NCI-H1694 (cell line): ENCODE measurements at places on chromosomes 7 and 10.

- no peak for DNase-seq
Observed at GRCh38 chr10:7000061-7000460, 410.8 kb downstream of the SFMBT2 start.

- DNase-seq, result no peak
Observed at GRCh38 chr7:70457482-70457881, 674.5 kb upstream of the GALNT17 start.

- no peak for DNase-seq
Observed at GRCh38 chr10:127737563-127738511, 852 bp downstream of the FOXI2 start.

- no peak for DNase-seq
Observed at GRCh38 chr10:33507662-33508425, 173.4 kb upstream of the NRP1 start.

- DNase-seq, result no peak
Observed at GRCh38 chr7:97017192-97018125, 7.2 kb downstream of the DLX5 start.

DNA sequence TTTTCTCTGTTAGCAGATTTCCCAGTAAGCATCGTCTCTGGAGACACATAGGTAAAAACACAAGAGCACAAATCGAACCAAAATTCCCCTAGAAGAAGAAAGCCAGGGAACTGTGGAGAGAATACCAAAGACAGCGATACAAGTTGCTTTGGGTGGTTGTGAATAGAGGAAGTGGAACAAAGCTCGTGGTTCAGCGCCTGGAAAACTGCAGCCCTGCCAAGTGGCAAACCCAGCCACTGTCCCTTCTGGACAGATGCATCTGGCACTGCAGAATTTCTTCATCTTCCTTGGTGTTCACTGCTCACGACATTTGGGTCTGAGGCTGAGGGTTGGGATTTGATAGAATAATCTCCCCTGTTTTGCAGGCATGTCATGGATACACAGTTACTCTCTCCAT lies 733.8 kb downstream of the PARD3 start:
- no peak for DNase-seq

- DNase-seq, result no peak
Observed at GRCh38 chr10:49325916-49326783, 27.2 kb downstream of the C10orf71 start.

DNA sequence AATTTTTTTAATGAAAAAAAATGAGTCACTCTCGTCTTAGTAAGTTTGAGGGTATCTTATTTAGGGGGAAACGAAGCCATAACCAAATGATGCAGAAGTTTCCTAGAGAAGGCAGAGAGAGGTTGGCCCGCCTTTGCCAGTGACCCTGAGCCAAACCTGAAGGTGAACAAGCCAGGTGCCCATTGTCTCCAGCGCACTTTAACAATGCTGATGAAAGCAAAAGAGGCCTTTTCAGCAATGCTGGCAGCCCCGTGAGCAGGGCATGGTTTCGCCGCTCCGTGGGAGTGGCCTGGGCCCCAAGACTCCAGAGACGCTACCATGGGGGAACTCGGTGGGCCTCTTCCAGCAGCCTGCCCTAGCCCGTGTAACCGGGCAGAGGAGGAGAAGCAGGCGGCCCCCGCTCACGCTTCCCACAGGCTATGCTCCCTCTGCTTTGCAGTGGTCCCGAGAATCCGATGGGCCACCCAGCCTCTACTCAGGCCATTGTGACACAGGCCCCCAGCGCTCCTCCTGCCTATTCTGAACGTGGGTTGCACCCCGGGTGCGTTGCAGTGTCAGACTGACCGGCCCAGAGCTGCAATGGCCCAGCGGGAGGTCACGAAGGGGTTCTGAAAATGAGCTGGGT lies 14.0 kb upstream of the UNCX start:
- DNase-seq, result no peak

GRCh38 chr10:46558122-46558391 lies 1.6 kb upstream of the GPRIN2 start:
- DNase-seq, result no peak

DNA sequence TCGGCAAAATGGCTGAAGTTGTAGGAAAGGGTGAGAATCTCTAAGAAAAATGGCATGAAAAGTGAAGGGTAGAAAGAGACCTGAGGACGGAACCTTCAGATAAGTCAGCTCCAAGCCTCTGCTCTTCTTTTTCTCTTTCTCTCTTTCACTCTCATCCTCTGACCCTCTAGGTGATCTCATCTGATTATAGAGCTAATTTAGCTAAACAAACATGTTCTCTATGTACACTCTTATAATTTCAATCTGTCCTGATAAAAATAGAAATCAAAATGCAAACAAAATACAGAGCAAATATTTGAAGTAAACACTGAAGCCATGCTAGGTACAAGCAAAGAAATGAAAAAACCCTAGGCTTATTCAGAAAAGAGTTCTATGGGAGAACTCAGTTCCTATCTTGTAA lies 14.4 kb upstream of the CUBN start:
- DNase-seq, result no peak

DNA sequence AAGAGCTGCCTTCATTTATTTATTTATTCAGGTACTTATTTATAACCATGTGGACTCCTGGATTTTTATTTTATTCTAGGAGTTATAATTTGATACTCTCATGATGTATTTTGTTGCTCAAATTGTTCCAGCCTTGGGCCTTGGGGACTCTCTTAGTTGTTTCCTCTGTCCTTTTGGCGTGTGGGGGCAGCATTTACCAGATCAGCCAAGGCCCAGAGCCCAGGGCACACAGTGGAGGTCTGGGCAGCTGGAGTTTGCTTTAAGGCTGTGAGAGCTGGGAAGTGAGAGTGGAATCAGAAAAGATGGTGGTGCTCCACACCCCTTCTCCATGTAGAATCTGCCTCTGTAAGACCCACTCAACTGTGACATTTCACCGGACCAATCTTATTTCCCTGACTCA lies 398.9 kb downstream of the RPS24 start:
- no peak for DNase-seq

GRCh38 chr10:73758704-73759511 lies 14.7 kb downstream of the SEC24C start:
- no peak for DNase-seq

- DNase-seq, result no peak
Observed at GRCh38 chr7:69452797-69453196, 145.5 kb upstream of the AUTS2 start.

DNA sequence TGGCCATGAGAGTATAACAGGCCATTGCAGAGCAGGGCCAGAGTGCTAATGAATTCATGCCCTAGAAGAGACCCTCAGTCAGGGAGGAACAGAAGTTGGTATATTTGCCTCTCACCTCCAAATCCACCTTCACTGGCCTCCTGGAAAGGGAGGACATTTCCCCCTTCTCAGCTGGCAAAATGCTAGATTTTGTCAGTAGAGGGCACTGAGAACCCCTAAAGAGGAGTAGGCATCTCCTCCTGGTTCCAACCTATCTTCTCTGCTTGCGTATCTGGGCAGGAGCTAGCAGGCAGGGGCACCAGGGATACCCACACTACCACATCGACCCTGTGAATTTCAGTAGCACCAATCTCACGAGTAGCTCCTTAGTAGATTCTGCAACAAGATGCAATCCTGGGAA lies 79.8 kb upstream of the GHITM start:
- no peak for DNase-seq

GRCh38 chr7:157436763-157437480 lies 100.1 kb downstream of the DNAJB6 start:
- DNase-seq, result no peak

DNA sequence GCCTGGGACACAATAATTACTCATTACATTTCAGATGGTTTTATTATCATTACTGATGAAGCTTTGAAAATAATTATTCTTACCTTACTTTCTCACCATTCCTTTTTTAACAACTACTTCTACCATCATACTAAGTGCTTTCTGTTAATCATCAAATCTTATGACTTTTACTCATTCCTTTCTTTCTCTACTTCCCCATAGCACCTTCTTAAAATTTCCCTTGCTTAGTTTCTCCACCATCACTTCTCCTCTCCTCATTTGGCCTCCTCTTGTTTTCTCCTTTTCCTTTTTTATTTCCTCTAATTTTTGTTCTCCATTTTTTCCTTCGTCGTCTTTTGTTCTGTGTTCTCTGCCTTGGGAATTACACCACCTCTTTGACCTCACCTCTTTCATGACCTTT lies 303.2 kb upstream of the KAT6B start:
- no peak for DNase-seq

- no peak for DNase-seq
Observed at GRCh38 chr10:72702868-72703581, 11.1 kb downstream of the MCU start.

DNA sequence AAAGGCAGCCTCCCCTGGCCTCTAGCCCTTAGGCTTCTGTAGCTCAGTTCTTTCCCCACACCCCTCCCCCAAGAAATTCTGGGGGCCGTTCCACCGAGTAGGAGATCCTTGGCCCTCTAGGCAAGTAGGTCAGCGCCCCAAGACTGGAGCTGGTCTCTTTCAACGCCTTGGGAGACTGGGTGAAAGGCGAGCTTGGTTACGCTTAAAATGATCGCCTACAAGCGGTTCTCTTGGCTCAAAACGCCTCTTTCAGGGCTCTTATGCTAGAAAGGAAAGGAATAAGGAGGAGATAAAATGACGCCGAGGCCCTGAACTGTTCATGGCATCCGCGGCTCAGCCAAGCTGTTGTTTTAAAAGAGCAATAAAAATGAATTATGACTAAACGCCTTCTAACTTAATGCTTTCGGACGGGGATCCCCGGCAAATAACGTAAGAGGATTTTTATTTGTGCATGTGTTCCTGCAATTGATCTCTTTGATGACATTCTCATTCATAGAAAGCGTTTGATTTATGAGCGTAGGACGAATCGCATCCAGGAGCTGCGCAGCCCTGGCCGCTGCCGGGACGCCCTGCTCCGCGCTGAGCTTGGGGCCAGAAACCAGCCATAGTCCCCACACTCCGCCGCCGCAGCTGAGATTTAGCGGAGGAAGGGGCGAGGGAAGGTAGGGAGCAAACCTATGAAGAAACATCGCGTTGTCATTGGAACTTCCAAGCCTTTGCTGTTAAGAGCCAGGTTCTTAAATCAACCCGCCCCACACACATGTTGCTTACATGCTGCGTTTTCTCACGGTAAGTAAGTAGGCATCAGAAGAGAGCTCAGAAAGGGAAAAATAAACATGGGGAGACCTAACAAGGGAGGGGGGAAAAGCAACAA lies 3.0 kb upstream of the HOXA1 start:
- DNase-seq, result no peak

DNA sequence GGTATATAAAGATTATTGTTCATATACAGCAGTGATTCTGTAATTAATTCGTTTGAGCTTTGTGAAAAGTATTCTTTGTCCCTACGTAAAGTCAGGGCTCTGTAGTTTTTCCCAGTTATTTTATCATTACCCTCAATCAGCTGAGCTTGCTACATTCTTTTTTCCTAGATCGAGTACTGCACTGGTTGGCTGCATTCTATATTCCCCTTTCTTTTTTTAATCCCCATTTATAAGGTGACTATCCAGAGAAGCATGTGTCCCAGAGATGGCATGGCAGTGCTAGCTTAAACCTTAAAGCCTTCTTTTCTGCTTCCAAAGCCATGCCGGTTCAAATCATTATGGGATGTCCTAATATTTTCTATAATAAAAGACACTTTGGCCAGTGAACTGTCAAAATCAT lies 230.1 kb upstream of the CELF2 start:
- DNase-seq, result no peak

DNA sequence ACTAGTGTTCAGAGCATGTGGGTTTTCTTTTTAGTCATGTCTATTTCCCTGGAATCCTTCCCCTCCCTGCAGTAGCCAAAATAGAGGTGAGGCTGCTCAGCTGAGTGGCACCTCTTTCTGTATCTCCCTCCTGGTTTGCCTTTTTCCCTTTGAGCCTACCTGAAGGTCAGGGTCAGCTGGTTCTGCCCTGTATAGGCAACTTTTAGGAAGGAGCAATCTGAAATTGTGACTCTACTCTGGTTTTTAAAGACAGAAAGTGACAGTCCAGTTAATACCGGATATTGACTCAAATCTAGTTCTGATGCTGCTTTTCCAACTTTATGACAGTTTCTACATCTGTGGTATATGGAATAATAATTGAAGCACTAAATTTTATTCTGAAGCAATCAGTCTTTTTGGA lies 26.0 kb downstream of the CCM2 start:
- no peak for DNase-seq

GRCh38 chr7:152411389-152411788 lies 24.4 kb downstream of the KMT2C start:
- DNase-seq, result no peak

DNA sequence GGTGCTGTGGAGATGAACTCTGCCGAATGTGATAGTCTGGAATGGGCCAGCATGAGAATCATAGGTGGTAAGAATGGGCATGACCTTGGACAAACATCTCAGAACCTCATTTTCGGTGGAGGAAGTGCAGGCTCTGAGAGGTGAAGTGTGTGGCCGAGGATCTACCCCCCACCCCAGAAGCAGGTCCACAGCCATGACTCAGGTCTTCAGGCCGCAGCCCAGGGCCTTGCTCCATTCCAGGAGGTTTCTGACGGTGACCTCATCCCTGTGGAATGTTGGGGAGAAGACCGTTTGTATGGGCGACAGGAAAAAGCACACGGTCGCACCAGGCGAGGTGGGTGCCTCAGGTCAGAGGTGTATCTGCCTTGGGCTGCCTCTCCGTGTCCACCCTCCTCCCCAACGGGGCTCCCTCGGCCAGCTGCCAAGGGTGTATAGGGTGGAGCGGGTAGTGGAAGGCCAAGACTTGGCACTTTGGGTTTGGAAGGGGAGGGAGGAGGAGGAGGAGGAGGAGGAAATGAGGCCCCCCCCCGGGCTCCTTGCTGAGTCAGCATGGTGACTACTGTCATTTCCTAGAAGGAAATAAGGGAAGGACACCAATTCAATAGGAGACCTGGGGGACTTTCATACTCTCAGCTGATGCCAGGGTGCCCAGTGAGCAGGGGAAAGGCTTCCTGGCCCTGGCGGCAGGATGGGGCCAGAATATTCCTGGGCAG lies 168.0 kb upstream of the RHEB start:
- no peak for DNase-seq

DNA sequence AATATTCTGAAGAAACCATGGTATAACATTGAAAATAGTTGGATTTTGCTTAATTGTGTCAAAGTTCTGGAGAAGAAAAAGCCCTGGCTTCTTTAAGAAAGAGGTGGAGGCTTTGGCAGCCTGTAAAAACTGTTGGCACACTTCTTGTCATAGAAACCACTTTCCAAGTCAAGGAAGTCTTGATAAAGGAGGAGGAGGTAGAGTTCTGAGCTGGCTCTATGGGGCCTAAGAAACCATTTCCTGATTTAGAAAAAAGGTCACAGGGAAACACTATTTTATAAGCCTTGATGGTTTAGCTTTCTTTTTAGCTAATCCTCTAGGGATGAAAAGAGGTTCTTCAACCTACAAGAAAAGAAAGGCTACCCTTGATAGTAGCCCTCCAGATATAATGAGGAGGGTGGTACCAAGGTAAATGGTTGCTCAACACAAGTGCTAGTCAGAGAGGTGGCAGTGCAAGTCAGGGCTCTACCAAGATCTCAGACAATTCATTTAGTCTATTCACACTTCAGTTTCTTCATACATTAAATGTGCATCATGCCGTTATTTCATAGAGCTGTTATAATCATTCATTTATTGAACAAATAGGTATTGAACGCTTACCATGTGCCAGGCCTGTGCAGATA lies 346.9 kb downstream of the RNLS start:
- DNase-seq, result no peak

GRCh38 chr10:9545073-9545472 lies 1472.6 kb upstream of the CELF2 start:
- no peak for DNase-seq
